Activated naive CD4-positive, alpha-beta T cell treated with anti-CD3 and anti-CD28 coated beads, Interleukin-2, amount 10 ng/mL, durations not matched to agents 7 days and 5 days (primary cell): ENCODE measurements at places on chromosomes 11 and 22.

- no peak overlapping the region for H3K4me3 ChIP-seq
- peaks cover 18% of the 10 kb centered on the region for H3K4me1 ChIP-seq
- peaks cover 20% of the 10 kb centered on the region for H3K36me3 ChIP-seq
- H3K27ac ChIP-seq: no peak overlapping the region
- DNase-seq: no peak
Observed at GRCh38 chr11:59766542-59767224, 11.5 kb downstream of the STX3 start.

GRCh38 chr11:65307298-65308229, 7.1 kb upstream of the CDC42EP2 start:
- H3K36me3 ChIP-seq: peaks cover 4% of the 10 kb centered on the region
- DNase-seq: no peak
- no peaks in the 10 kb centered on the region for H3K4me1 ChIP-seq
- H3K27me3 ChIP-seq: no peaks in the 10 kb centered on the region
- H3K4me3 ChIP-seq: no peak overlapping the region
- no peak overlapping the region for H3K27ac ChIP-seq

- H3K27me3 ChIP-seq: no peaks in the 10 kb centered on the region
- H3K27ac ChIP-seq: no peak overlapping the region
- no peak overlapping the region for H3K4me3 ChIP-seq
- H3K4me1 ChIP-seq: no peaks in the 10 kb centered on the region
- peaks cover 4% of the 10 kb centered on the region for H3K36me3 ChIP-seq
Observed at GRCh38 chr11:129960216-129961214, 42.1 kb downstream of the PRDM10 start.

GRCh38 chr11:22703040-22703439, 36.6 kb downstream of the GAS2 start:
- no peaks in the 10 kb centered on the region for H3K27me3 ChIP-seq
- no peaks in the 10 kb centered on the region for H3K36me3 ChIP-seq
- no peaks in the 10 kb centered on the region for H3K4me1 ChIP-seq
- H3K27ac ChIP-seq: no peak overlapping the region
- no peak for DNase-seq

- no peaks in the 10 kb centered on the region for H3K4me1 ChIP-seq
- no peaks in the 10 kb centered on the region for H3K36me3 ChIP-seq
- H3K4me3 ChIP-seq: no peak overlapping the region
Observed at GRCh38 chr11:85182441-85183387, 444.4 kb downstream of the DLG2 start.
